ENCODE measurements at places on chromosomes 2 and 18.
A peak's percentile ranks its signal among the peaks of the same experiment; 100 is the strongest.

GRCh38 chr2:70771446-70771845 lies 3.4 kb upstream of the ADD2 start:
- no peak for DNase-seq

DNA sequence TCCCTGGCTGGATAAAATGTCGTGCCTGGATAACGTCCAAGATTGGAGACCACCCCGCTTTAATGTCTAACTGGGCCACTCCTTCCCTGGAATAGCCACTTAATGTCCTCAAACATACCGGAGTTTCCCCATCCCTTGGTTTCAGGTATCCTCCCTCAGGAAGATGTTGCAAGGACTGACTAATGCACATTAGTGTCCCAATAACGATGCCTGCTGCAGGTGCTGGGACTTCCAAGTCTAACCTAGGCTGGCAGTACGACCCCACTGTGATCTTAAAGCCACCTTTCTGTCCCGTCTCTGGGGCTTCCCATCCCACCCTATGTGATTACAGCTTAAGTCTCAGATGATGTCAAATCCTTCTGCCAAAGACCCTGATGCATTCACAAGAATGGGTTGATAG lies 1.1 kb upstream of the ATP6V1C2 start:
- DNase-seq, result no peak

GRCh38 chr2:241925821-241926441 lies 56.4 kb downstream of the RTP5 start:
- no peak for DNase-seq

DNA sequence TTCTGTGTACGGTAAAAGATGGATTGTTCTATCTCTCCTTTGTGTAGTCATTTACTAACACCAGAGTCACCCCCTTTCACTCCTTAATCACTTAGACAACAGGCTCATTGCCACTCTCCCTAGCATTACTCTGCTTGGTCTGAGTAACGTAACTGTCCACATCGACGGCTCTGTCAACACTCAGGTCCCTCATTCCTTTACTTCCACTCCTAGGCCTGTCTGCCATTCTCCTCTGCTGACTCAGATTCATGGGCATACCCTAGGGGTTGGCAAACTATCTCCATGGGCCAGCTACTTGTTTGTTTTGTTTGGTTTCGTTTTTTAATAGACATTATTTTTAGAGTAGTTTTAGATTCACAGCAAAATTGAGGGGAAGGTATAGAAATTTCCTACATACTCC lies 243.9 kb downstream of the NR4A2 start:
- DNase-seq, result no peak

GRCh38 chr2:38981003-38981669 lies 91.5 kb downstream of the ARHGEF33 start:
- DNase-seq, result no peak

- DNase-seq, result no peak
These were observed 1588.9 kb upstream of the TMEFF2 start for GRCh38 chr2:193783681-193784080.

DNA sequence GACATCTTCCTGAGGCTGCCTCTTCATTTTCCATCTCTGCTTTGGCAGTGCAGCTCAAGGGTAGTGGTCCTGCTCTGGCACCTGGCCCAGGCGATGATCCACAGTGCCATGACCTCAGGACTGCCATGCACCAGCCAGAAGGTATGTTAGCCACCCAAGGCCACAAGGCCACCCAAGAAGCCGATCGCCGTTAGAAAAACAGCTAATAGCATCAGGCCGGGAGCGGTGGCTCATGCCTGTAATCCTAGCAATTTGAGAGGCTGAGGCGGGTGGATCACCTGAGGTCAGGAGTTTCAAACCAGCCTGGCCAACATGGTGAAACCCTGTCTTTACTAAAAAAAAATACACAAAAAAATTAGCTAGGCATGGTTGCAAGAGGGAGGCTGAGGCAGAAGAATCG lies 28.4 kb upstream of the UGGT1 start:
- no peak for DNase-seq

GRCh38 chr2:171393487-171393886 lies 40.3 kb downstream of the METTL8 start:
- no peak for DNase-seq

- DNase-seq, result no peak
These were observed 76.0 kb upstream of the RBM44 start for GRCh38 chr2:237722616-237723015.

GRCh38 chr2:219468410-219469185 lies 30.1 kb upstream of the GMPPA start:
- no peak for DNase-seq

- no peak for DNase-seq
These were observed 75.5 kb upstream of the HS6ST1 start for GRCh38 chr2:128394007-128394730.

DNA sequence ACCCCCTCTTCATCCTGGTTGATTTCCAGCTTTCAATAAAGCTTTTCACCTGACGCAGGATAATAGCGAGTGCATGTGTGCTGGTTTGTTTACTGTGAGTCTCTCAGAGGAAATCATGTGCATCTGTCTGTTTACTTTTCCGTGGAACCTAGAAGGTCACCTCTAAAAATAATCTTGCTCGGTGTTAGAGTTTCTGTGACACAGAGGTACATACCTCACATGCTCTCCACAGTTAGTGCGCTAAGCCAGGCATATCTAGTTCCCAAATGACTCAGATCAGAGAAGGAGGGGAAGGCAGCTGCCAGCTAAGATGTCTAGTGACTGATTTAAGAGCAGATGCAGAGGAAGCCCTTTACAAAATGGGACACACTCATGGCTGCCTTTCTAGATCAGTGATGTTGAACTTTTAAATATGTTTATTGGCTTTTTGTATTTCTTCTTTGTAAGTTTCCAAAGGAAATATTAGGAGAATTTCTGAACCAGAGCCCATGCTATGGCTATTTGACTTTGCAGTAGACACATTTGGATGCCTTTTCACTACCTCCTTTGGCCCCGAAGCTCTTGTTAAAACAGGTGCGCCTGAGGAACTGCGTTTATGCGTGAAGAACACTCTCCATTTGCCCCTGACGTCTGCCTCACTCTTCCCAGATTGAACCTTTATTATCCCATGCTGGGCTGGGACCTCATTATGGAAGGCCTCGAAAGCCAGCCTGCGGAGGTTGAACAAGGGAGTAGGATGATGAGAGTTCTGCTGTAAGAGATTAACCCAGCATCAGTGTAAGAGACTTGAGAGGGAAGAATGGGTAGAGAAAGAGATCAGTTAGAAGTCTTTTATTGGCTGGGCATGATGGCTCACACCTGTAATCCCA lies 145.6 kb downstream of the FAM161A start:
- peak; percentile 57 for DNase-seq

DNA sequence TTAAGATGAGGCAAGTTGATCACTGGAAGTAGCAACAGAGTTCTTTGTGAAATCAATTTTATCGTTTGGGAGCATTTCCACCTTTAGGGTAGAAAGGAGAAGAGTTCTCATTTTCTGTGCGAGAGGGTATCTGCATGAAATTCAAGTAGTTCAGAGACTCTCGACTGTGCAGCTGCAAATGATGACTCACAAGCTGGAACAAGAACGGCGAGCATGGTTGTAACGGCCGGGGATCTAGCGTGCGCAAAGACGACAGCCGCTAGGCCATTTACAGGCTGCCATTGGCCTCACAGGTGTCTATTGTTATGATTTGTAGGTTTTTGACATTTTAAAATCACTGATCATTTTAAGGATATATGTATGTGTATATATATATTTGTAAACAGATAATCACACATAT lies 5.2 kb downstream of the KLHL29 start:
- no peak for DNase-seq

DNA sequence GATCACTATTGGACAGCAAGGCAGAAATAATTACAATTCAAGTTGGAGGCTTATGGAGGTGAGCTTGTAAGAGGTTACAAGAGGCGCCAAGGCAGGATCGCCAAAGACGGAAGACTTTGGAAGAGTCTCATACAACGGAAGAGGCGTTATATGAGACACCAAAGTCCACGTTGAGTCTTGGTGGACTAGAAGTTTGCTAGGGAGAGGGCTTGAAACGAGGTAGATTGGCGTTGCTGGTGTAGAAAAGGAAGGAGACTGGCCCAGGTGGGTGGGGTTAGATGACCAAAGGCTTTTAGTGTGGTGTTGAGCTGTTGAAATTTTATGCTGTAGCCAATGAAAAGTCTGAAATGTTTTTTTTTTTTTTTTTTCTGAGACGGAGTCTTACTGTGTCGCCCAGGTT lies 1.4 kb downstream of the MSH2 start:
- DNase-seq, result no peak

GRCh38 chr2:86747711-86748639 lies 27.9 kb downstream of the RMND5A start:
- DNase-seq, result peak; percentile 79

DNA sequence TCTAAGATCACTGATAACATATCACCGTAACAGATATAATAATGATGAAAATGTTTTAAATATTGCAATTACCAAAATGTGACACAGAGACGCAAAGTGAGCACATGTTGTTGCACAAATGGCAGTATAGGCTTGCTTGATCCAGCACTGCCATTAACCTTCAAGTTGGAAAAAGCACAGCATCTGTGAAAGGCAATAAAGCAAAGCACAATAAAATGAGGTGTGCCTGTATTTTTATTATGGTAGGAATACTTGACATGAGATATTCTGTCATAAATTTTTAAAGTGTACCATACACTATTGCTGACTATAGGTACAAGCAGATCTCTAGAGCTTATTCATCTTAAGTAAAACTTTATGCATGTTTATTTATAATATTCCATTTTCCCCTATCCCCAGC lies 312.2 kb downstream of the PTH2R start:
- no peak for DNase-seq

DNA sequence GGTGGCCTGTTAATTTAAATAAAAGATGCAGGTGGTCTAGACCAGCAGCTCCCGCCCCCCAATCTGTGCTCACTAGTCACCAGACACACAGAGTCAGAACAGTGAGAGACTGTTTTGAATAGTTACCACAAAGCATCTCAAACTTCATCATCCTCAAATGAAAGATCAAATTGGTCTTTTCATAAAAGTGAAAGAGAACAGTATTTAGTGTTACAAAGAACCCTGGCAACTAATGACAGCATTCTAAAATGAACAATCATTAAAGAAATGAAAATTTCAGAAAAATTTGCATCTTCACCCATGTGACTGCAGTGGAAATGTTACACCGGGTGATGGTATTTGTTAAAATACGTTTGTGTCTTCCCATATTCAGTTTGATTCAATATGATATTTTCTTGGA lies 65.5 kb upstream of the PMAIP1 start:
- no peak for DNase-seq

GRCh38 chr18:5543036-5543680 lies 639 bp downstream of the EPB41L3 start:
- DNase-seq, result no peak

DNA sequence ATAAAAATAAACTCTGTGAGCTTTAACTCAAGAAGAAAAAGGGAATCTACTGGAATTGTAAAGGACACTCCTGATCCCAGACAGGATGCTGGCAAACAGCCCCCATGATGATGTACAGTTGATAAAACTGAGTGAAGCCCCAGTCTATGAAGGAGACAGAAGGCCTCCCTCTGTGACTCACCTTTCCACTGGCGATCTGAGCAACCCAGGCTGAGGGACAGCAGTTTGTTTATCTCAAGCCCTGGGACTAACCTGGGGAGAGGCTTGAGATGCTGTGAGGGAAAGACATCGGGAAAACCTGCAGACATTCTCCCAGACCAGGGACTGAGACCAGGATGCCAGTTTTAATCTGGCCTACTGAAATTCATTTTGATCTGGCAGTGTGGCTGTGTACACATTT lies 104.5 kb upstream of the CDH2 start:
- no peak for DNase-seq

DNA sequence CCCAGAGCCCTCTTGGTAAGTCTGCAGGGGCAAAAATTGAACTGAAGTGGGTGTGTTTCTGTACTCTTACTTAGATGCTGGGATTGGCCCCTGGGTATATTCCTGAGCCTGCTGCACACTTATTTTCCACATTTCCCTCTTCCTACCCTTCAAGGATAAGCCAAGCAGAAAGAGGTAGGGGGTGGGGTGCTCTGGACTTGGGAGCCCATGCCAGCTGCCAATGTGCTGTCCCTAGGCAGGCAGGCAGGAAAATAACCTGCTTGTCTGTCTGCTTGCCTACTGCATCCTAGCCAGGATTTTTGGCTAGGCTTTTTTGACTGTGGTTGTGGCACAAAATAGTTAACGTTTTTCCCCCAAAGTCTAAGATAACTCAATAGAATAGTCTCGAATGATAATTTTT lies 234.3 kb downstream of the ALK start:
- no peak for DNase-seq

Measured in HCEC 1CT (cell line).